ENCODE measurements at places on chromosomes 16 and 17. TPM values are rescaled to one million over a fixed set of nuclear protein-coding genes. Genes with fewer than 3 reads are reported as not detected.

Gene TBC1D3L
- total RNA-seq = 20.0 TPM

Gene MAF
- total RNA-seq = not detected

Gene EFNB3
- total RNA-seq = 0.15 TPM

Gene MARCHF10
- not detected for total RNA-seq

Gene CRISPLD2
- total RNA-seq = 0.53 TPM

Gene CA7
- not detected for total RNA-seq

Gene FAM171A2
- total RNA-seq = 4.6 TPM

Gene SCGB1C2
- not detected for total RNA-seq

Gene ELAC2
- total RNA-seq = 90.7 TPM

Gene KRT20
- not detected for total RNA-seq

Gene TLE7
- total RNA-seq = not detected

Gene ELMO3
- 7.6 TPM for total RNA-seq

Gene ITGB3
- total RNA-seq = 0.17 TPM

Gene CA5A
- not detected for total RNA-seq

Gene KRTAP3-2
- total RNA-seq = not detected

Gene DNAAF8
- not detected for total RNA-seq

Gene TNS4
- 0.66 TPM for total RNA-seq

Gene CPNE2
- 25.7 TPM for total RNA-seq

Gene NKD1
- 0.04 TPM for total RNA-seq

Gene KRTAP2-2
- total RNA-seq = not detected

Gene GUCY2D
- not detected for total RNA-seq

Gene KRT33A
- total RNA-seq = not detected

Gene NPIPB2
- 35.9 TPM for total RNA-seq

Gene KRT36
- not detected for total RNA-seq

Gene USH1G
- total RNA-seq = not detected

All from OCI-LY7 (cell line).